Diencephalon (tissue), 1 donor: ENCODE measurements at places on chromosomes 6 and 20. TPM values are rescaled to one million over a fixed set of nuclear protein-coding genes. Genes with fewer than 3 reads are reported as not detected.

CRIP3 gene
- 6.7 TPM for total RNA-seq

KCNG1 gene
- 22.8 TPM for total RNA-seq

CALHM4 gene
- total RNA-seq: 0.46 TPM

BCAS1 gene
- 11.8 TPM for total RNA-seq

CLDN20 gene
- not detected for total RNA-seq

IRAK1BP1 gene
- 23.1 TPM for total RNA-seq

FRK gene
- 0.92 TPM for total RNA-seq

JPH2 gene
- 0.46 TPM for total RNA-seq

CCDC170 gene
- 5.5 TPM for total RNA-seq

GPR63 gene
- 14.3 TPM for total RNA-seq

PRKN gene
- total RNA-seq: 10.8 TPM

ABHD16B gene
- not detected for total RNA-seq

SULF2 gene
- 52.6 TPM for total RNA-seq

RSPH9 gene
- total RNA-seq: 6.0 TPM

PLAGL2 gene
- 1.8 TPM for total RNA-seq

POU3F2 gene
- 46.4 TPM for total RNA-seq

OPRM1 gene
- 56.7 TPM for total RNA-seq
